T-cell (primary cell): ENCODE measurements at places on chromosomes 1 and 21. TPM values are rescaled to one million over a fixed set of nuclear protein-coding genes. Genes with fewer than 3 reads are reported as not detected.

The COL9A2 gene
- total RNA-seq: 3.6 TPM

The RNU1-2 gene
- 3,994 TPM for total RNA-seq

- no peaks in the 10 kb centered on the region for H3K36me3 ChIP-seq
- peaks cover 44% of the 10 kb centered on the region for H3K27me3 ChIP-seq
- no peak for DNase-seq
These were observed 7.8 kb upstream of the PTPRF start for GRCh38 chr1:43522776-43523480.

GRCh38 chr1:63124666-63125191 is 197.6 kb upstream of the FOXD3 start:
- H3K27ac ChIP-seq: no peak overlapping the region
- no peak for DNase-seq
- no peak overlapping the region for H3K4me3 ChIP-seq
- H3K36me3 ChIP-seq: no peaks in the 10 kb centered on the region

The PRRX1 gene
- 0.50 TPM for total RNA-seq

DNA sequence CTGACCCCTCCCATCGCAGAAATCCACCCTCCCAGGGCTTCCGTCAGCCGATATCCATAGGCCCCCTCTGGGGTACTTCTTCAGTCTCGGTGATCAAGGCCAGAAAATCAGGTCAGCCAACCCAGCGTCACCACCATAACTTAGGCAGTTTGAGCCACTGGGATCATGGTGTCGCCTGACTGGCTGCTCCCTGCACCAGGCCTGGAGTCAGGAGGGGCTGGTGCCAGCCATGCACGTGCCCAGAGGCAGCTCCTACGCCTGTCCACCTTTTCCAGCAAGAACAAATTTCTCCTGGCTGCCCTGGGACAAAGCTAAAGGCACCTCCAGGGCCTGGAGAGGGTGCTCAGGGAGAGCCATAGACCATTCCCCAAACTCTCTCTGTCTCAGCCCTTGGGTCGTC is 4.8 kb upstream of the CTRC start:
- peaks cover 10% of the 10 kb centered on the region for H3K36me3 ChIP-seq
- no peak for DNase-seq
- no peaks in the 10 kb centered on the region for H3K27me3 ChIP-seq
- H3K4me1 ChIP-seq: peaks cover 2% of the 10 kb centered on the region
- no peak overlapping the region for H3K4me3 ChIP-seq

DNA sequence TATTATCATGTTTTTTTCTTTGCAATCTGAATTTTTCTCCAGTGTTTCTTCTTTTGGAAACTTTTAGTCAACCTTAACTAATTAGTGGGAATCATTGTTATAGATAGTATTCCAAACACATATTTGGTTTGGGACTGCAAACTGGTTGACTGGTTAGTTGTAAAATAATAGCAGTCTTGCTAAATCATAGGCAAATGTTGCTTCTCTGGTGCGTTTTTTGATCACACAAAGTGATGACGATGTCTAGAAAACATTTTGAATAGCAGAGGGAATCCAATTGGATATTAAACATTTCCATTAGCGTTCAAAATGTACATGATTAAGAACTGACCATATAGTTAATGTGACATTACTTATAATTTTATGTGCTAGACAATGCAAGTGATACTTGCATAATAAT is 4.5 kb downstream of the DNAJB4 start:
- DNase-seq: no peak
- H3K4me1 ChIP-seq: peaks cover 10% of the 10 kb centered on the region
- no peak overlapping the region for H3K4me3 ChIP-seq
- H3K36me3 ChIP-seq: no peaks in the 10 kb centered on the region
- no peak overlapping the region for H3K27ac ChIP-seq

The PCNT gene
- total RNA-seq: 52.8 TPM

DNA sequence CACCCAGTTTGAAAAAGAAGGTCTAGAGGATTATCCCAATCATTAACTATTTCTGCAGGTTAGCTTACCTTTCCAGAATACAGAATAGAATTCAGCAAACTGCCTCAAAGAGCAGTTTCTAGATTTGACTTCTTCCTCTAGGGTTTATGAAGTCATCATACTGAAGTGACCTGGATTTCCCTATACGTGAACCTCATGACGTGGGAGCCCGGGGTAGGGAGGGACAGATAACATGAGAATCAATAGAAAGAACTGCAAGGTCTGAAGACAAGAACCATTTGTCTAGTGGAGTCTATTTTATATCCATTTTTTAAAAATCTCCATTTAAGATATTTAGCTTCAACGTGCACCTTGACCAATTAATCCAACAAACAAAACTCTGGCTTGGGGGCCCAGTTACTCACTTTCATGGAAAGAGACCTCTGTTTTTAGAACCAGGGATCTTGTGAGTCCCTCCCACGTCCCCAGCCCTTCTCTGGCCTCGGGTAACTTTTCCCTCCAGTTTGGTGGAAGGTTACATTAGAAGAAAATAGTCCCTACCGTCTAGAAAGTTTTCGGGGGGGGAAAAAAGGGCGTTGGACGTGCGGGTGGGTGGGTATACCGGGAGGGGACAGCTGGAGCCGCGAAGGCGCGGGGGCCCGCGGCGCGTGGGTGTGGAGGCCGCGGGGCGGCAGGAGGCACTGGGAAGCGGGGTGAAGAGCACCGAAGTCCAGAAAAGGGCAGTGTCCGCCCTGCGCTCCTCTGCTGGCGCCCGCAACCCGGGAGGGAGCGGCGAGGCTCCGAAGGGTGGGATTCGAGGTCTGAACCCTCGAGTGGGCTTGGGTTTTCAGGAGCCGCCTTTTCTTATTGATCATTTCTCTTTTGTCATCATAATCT is 13.8 kb upstream of the POGZ start:
- peak; percentile 18 for DNase-seq
- no peak overlapping the region for H3K27ac ChIP-seq
- H3K27me3 ChIP-seq: peaks cover 9% of the 10 kb centered on the region

DNA sequence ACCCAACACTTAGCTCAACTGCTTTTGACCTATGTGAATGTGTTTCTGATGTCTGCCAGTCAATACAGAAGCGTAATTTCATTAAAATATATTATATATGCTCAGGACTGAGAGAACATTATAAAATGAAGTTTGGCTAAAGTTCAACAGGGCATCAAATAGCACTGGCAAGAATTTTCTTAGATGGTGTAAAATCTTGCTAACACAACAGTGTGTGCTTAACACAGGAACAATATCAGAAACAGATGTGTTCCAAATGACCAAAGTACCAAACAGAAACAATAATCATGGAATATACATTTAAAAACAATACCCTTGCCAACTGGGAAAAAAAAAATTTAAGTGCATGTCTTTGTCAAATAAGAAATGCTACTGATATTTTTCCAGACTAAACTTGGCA is 10.4 kb upstream of the LHX8 start:
- H3K27me3 ChIP-seq: peaks cover 34% of the 10 kb centered on the region
- H3K27ac ChIP-seq: no peak overlapping the region
- no peaks in the 10 kb centered on the region for H3K36me3 ChIP-seq

The PGLYRP4 gene
- not detected for total RNA-seq

The VHLL gene
- total RNA-seq: 0.39 TPM

DNA sequence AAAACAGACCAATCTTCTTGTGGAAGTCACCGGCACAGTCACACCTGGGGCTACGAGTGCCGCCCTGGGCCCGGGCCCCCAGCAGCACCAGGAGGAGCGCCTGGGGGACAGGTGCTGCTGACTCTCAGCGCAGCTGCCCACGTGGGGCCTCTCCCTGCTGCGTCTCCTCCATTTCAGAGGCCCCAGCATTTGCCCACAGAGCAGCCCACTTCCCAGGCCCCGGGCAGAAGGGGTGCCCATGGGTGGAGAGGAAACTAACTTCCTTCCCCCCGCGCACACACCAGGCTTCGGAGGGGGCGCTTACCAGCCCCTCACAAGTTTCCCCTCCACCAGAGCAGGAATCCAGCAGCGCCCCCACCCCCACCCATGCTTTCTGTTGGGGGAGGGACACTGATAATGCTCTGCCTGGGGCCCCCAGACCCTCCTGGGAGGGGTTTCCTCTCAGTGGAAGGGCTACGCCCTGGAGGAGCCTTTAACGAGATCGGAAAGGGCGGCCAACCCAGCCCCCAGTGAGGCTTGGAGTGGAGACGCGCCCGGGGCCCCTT is 440 bp downstream of the TNFRSF25 start:
- peaks cover 30% of the 10 kb centered on the region for H3K36me3 ChIP-seq
- H3K4me1 ChIP-seq: peaks cover 31% of the 10 kb centered on the region
- H3K27me3 ChIP-seq: no peaks in the 10 kb centered on the region
- DNase-seq: peak; percentile 48

DNA sequence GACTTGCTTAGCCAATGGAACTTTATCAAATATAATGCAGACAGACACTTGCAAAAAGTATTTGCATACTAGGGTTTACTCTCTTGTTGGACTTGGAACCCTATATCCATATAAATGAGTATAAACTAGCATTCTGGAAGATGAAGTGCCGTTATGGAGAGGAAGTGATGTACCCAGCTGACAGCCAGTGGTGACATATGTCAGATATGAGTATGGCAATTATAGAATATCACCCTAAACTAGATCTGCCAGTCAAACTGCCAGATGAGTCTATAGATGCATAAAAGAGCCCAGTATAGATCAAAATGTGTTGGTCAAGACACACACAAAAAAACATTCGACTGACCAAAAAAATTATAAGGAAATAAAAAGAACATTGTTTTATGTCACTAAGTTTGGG is 739.3 kb downstream of the PLA2G4A start:
- no peaks in the 10 kb centered on the region for H3K36me3 ChIP-seq
- DNase-seq: no peak
- no peak overlapping the region for H3K4me3 ChIP-seq
- H3K27me3 ChIP-seq: no peaks in the 10 kb centered on the region

The CDC73 gene
- 57.4 TPM for total RNA-seq
